Activated T-cell treated with anti-CD3 and anti-CD28 coated beads, Interleukin-2, amount 50 U/mL, for 24 hours (primary cell): ENCODE measurements at places on chromosomes 12 and 14.

DNA sequence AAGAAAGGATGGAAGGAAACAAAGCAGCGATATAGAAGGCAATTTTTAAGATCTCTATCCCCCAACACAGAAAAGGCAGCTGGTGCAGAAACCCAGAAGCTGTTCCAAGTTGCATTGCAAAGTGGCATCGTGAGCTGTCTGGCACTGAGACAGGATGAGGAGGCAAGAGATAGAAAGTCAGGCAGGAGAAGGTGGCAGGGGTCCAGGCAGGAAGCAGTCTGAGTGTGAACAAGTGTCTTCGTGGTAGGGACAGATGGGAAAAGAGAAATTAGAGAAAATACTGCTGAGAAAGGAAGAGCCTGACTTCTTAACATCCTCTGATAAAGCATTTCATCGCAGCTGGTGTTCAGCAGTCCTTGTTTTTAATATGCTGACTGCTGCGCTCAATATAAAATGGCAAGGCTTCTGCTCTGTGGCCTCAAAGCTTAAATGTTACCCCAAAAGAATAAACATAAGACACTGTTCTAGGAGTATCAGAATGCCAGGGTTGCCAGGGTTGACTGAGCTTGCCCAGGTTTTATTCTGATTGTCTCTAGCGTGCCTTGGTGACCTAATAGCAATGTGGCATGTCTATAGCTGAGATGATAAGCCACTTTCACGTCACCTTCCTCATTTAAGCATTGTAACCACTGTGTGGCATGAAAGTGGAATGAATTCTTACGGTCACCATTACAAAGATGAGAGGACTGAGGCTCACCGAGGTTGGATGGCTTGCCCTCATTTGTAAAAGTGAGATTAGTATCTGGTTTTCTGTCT lies 397.6 kb downstream of the NUAK1 start:
- DNase-seq = no peak

DNA sequence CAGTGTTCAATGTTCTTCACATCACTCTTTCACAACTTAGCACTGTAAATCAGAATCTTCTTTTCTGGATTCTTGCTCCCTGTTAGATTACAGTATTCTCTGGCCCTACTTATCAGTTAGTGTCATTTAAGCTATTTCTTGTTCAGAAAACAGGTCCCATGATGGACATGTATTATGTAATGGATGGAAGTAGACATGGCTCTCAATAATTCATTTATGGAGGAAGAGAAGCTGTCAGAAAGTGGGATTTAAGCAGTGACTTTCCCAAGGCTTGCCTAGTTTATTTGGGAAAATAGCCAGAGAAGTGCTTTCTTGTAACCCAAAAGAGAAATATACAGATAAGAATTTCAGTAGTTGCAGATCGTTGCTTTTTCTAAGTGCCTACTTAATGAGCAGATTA lies 1.6 kb downstream of the ERC1 start:
- DNase-seq = no peak

DNA sequence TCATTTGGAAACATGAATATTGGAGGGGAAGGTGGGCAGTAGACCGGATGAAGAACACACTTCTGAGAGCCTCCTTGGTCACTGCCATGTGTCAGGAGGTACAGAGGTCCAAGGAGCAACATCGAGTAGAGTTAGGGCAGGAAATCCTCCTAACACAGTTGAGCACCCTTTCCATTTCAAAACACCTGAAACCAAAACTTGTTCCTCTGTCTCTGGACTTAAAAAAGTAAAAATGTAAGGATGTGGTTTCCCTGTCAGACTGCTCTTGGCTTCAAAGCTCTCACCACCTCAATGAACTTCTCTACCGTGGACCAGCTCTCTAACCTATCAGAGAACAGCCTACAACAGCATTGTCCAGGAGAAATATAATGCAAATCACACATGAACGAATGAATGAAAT lies 573.9 kb downstream of the NOVA1 start:
- no peak for DNase-seq

DNA sequence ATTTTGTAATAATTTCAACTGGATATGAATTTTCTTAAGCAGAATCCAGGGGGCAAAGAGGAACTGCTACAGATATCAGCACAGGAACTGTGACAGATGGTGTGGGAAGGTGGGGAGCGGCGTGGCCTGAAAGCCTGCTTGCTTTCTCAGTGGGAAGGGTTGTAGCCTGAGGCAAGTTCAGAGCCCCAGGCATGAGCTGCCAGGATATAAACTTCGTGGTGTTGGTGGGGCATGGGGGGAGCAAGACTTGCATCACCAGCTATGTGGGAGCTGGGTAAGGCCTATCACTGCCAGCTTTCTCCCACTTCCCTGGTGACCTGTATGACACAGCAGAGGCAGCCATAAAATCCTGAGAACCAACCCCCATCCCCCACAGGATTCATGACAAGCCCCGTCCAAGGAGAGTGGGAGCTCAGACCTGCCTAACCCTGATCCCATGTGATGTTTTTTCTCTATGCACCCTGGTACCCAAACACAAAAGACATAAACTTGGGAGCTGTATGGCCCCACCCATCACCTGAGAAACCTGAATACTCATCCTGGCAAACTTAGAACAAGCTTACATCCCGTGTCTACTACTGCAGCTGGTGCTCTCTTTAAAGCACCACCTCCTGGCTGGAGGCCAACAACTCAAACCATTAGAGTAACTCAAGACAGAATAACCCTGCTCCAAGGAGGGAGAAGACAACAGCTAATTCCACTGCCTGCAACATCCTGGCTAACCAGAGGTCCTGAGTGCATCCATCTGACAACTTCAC lies 16.5 kb downstream of the CLEC1A start:
- no peak for DNase-seq

DNA sequence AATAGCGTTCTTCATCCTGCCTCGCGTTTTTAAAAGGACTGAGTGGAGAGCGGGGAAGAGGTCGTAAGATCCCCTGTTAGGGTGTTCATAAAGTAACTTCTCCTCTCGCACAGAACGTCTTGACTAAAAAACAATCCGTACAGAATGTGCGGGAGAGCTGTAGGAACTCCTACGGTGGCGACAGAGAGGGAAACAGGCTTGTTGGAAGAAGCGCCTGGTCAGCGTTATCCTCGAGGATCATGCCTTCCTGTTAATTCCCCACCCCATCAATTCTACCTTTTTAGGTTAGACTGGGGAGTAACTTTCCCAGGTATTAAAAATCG lies 399 bp upstream of the WASHC4 start:
- no peak for DNase-seq

DNA sequence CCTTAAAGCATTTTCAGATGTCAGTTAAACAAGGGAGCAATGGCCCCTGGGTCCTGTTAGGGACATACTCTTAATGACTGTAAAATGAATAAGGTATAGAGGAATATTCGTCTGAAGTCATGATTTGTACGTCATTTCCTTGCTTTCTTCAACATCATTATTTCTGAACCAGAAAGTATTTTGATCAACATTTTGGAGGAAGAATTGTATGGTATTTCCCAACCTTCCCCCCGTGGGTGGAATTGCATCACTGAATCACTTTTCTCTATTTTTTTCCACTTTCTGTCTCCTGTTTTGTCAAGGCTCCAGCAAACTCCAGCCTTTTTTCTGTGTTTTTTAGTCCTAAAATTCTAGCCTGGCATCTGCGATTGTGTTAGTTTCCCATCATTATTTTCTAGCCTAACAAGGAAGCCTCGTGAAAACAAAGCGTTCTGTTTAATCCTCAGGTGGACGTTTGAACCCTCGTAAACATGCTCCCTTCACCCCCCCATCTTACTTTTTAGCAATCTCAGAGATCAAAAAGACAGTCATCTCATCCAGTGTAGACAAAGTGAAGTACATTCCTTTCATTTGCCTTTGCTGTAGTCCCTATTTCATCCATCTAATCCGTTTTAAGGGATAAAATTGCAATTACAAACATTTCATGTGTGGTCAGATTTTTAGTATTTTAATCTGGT lies 62.3 kb downstream of the ETV6 start:
- DNase-seq = no peak

GRCh38 chr14:31363331-31364073 lies 56.8 kb downstream of the HEATR5A start:
- DNase-seq = no peak

DNA sequence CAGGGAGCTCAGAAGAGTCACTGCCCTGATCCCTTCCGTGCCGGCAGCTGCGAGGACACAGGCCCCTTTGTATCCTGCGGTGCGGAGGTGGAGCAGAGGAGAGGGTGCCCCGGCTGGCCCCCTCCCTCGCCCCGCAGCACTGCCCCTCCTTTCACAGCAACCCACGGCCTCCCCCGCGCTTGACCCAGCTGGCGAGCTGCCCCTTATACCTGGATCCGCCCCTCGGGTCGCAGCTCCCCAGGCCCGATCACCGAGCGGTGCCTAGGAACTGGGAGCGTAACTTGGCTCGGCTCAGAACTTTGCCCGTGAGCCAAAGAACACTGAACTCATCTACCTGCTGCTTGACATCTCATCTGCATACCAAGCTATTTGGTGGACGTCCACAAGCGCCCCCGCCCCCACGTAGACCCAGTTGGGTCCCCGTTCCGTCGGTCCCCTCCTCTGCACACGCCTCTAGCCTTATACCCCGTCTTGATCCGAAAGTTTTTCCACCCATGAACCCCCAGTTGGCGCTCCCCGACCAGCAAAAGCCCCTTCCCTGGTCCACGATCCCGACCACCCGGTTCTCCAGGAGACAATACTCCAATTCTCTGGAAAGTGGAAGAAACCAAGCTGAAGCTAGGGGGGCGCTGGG lies 697 bp upstream of the DNAJC14 start:
- peak; percentile 62 for DNase-seq

DNA sequence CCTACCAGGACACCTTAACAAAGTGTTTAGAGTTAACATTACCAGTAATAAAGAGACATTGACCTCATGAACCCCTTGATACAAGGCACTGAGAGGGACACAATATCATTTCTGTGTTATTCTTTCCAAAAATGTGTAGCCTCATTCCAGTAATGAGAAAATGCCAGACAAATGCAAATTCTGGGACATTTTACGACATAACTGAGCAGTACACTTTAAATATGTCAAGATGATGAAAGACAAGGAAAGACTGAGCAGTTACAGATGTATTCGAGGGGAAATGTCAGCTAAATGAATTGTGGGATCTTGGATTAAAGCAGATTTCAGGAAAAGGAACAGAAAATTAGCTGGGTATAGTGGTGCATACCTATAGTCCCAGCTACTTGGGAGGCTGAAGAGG lies 255.6 kb downstream of the ERC1 start:
- DNase-seq = no peak

- DNase-seq = no peak
Measured at GRCh38 chr14:35286707-35287106, 5.5 kb upstream of the PSMA6 start.

DNA sequence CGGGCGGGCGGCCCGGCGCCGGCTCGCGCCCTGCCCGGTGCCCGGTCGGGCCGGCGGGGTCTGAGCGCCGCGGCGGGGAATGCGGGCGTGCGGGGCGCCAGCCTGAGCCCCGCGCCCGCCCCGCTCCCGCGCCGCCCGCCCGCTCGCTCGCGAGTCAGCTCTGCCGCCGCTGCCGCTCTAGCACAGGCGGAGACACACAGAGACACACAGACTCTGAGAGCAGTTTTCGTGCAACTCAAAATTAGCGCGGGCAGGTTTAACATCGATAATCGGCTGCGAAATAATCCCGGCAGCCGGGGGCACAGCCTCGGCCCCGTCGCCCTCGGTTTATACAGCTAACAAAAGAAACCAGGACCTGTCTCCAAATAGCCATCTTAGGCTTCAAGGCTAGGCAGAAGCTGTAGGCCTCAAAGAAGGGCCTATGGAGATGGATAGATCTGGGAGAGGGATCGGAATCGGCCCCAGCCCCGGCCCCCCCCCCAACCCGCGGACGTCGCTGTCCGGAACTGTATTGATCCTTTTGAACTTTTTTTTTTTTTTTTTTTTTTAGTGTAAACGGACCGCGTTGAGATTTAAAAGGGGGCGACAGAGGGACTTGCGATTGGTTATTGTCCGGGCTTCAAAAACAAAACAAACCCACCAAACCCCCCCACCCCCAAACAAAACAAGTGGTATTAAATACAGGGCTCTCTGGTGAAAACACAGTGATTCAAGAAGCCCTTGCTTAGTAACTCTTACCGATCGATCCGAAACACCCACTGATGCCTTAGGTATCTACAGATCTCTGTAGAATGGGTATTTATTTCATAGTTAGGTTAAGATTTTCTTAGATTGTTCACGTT lies 1.1 kb downstream of the ARID2 start:
- DNase-seq = peak; percentile 74
